ENCODE measurements at places on chromosomes 3 and 15.
A peak's percentile ranks its signal among the peaks of the same experiment; 100 is the strongest.

DNA sequence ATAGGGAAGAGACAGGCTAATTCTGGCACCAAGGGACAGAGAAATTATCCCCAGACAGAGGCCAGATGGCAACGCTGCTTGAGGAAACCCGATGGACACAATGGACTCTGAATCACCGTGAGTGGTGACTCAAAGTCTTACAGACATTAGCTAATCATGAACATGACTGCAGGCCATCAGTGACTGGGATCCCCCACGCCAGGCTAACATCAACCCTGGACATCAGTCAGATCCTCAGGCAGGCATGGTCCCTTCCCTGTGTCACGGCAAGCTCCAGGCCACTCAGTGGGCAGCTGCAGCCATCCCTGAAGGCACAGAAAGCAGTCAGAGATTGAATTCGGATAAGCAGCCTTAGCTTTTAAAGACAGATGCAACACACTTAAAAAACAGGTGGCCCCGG is 23.8 kb upstream of the OXTR start:
- no peak overlapping the region for H3K27ac ChIP-seq
- peaks cover 3% of the 10 kb centered on the region for H3K27me3 ChIP-seq
- no peak for DNase-seq
- no peaks in the 10 kb centered on the region for H3K36me3 ChIP-seq

- no peak for DNase-seq
- H3K27me3 ChIP-seq: no peaks in the 10 kb centered on the region
- no peaks in the 10 kb centered on the region for H3K4me1 ChIP-seq
- H3K4me3 ChIP-seq: no peak overlapping the region
- no peak overlapping the region for H3K27ac ChIP-seq
- H3K36me3 ChIP-seq: no peaks in the 10 kb centered on the region
These were observed 362.2 kb upstream of the SLCO3A1 start for GRCh38 chr15:91491101-91491950.

- H3K4me3 ChIP-seq: no peak overlapping the region
- H3K4me1 ChIP-seq: peaks cover 47% of the 10 kb centered on the region
- no peak for DNase-seq
- no peaks in the 10 kb centered on the region for H3K27me3 ChIP-seq
- H3K36me3 ChIP-seq: peaks cover 8% of the 10 kb centered on the region
- peak overlapping the region; percentile 82 for H3K27ac ChIP-seq
These were observed 64.4 kb upstream of the SKOR1 start for GRCh38 chr15:67760901-67761300.

DNA sequence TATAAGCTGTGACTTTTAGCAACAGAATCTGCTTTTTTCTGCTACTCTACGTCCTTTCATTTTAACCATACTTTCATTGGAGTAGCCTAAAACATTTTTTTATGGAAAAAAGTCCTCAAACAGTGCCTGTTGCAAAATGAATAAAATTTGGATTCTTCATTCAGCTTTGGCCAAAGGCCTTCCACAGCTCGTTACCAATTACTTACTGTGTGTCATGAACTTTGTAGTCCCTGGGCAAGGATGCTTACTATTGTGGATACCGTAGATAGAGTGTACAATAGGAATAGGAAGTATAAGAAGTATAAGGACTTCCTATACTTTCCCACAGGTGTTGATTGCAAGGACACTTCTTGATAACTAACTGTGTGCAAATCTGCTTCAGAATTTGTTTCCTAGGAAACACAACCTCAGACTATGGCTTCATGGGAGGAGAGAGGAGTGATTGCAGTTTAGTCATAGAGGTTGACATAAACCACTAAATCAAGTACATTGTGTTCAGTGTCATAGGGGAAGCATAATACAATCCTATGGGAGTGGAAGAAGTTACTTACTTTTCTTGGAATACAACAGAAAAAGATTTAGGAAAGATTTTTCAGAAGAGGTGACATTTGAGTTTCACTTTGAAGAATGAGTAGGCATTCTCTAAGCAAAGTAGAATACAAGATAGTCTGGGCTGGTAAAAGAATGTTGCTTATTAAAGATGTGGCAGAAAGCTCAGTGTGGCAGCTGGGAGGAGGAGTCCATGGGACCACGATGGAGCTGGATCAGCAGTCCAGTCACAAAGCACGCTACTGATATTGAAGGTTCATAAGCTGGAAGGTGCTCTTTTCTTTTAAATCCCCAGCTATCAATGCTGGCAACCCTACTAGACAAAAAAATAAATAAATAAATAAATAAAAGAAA is 309.7 kb upstream of the TPRG1 start:
- peaks cover 10% of the 10 kb centered on the region for H3K36me3 ChIP-seq
- DNase-seq: no peak
- H3K4me3 ChIP-seq: no peak overlapping the region
- H3K4me1 ChIP-seq: no peaks in the 10 kb centered on the region
- H3K27me3 ChIP-seq: no peaks in the 10 kb centered on the region

- peaks cover 12% of the 10 kb centered on the region for H3K4me1 ChIP-seq
- no peak overlapping the region for H3K4me3 ChIP-seq
- H3K27ac ChIP-seq: no peak overlapping the region
- DNase-seq: no peak
These were observed 34.7 kb downstream of the EPHB1 start for GRCh38 chr3:134829721-134830120.

DNA sequence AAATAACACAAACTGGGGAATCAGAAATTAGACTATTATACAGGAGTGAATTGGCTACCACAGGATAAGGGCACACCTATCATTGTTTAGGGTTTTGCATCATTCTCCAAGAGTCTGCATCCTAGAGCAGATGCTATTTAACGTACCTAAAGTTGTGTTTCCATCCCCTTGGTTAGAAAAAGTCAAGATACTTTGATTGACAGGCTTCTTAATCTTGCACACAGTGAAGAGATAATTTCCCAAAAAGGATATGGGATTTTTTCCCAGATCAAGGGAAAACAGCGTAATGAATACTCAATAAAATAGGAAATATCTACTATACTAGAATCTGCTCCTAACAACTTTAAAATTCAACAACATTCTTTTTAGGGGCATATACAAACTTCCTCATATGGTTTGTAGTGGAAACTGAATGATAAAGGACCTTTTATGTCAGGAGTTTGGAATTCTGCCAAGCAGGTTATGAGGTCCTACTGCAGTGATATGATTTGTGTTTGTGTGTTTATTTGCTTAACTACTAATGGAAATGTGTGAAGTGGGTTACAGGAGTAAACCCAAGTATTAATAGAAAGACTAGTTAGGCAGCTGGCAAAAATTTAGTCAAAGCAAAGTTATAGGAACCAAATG is 124.1 kb upstream of the MME start:
- H3K36me3 ChIP-seq: peaks cover 16% of the 10 kb centered on the region
- H3K27ac ChIP-seq: no peak overlapping the region
- H3K4me1 ChIP-seq: peaks cover 5% of the 10 kb centered on the region
- no peak for DNase-seq

Data from nephron progenitor cell (in vitro differentiated cells).